Endothelial cell (in vitro differentiated cells): ENCODE measurements at places on chromosomes 7 and 10.

DNA sequence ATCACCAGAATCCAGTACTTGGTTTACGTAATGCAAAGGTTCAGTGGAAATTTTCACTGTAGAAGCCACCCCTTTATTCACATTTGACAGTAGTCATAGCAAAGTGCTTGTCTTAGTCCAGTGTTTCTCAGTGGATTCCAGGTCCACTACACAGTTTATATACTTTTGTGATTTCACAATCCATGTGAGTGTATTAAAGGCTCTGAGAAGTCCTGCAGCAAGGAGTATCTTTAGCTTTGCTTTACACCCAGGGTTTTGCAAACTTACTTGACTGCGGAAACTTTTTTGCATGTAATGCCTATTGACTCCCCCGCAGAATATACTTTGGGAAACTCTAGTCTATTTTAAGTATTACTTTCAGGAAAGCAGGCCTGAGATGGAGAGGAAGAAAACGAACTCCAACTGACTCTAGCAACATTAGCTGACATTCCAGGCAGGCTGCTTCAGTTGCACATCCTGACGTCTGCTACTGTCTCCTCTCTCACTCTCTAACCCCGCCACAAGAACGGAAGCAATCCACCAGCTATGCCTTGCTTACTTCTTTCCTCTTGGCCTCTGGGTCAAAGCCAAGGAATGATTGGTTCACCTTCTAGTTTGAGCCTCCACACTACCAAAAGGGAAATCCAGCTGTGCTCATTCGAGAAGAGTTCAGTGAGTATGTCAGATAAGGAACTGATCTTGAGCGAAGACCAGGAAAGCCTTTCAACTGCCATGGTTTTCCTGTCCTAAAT is 6.2 kb downstream of the PLXNA4 start:
- no peak for DNase-seq

DNA sequence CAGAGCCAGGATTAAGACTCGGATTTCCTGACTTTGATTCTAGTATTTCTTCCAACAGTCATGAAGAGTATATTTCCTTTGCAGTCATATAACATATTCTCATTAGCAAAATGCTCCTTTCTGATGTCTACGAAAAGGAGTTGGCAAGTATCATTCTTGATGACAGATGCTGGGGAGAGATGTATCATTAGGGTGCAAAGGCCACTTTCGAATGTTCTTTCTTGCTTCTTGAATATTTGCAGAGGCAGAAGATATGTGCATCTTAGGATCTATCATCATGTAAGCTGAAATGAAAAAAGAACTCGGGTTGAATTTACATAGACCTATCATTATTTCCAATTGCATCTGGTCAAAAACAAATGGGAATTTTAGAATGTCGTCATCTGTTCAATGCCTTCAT is 294.4 kb downstream of the BAMBI start:
- DNase-seq: no peak

DNA sequence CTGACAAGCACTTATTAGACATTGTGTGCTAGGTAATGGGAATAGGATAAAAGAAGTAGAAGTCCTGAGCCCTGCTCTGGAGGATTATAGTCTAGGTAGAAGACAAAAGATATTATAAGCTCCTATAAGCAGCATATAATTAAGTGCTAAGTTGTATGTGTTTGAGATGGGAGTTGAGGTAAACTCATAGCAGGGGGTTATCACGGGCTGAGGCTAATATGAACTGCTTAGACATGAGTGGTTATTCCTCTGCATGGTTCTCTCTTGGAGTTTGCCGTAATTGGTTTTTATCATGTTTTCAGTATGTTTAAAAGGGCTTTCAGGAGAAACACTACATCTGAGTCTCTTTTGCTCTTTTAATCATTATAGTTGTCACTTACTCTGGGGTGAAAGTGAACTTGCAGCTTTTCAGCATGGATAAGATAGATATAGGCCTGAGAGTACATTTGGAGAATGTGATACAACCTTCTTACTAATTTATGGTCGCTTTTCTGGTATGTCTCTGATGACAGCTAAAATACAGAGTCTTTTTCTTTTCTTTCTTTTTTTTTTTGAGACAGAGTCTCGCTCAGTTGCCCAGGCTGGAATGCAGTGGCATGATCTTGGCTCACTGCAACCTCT is 39.0 kb downstream of the SMNDC1 start:
- no peak for DNase-seq

DNA sequence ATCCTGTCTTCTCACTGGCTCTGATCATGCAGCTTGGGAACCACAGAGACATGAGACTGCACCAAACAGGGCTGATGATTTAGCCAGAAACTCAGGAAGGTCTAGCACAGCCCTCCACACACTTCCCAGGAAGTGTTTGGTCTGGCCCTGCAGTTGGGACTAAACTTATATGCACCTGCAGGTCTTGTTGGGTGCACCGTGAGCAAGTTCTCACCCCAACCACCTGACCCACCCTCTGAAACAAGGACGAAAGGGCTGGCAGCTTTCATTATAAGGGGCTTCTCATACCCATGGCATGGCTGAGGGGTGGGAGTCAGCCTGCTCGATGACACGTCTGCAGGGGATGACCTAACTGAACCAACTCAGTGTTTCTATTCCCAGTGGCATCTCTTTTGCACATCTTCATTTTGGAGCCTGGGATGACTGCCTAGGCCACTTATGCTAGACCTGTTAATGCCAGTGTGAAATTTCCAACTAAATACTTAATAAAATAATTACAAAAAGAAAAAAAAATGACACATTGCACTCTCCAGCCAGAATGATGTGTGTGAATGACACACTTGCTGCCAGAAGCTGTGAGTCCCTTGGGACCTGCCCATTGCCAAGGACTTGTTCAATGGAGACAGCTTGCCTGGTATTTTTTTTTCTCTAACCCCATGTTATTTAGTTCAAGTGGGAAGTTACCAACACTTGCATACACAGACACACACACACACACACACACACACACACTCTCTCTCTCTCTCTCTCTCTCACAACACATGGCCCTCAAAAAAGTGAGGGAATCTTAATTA is 102.6 kb downstream of the NEURL1 start:
- DNase-seq: no peak

DNA sequence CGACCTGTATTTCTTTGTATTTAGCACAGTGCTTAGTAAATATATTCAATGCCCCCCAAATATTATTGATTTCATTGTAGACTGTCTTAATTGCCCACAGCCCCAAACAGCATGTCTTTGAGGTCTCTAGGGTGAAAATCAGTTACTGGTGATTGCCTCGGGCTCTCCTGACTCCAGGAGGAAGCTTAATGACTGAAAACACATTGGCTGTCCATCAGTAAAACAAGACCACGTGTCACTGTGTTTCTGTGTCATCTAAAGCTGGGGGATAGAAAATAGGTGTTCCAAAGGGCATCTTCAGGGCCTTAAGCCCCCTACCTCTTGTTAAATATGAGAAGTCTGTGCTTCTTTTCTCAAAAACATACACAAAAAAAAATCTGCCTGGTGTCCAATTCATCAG is 67.9 kb downstream of the CACNA2D1 start:
- DNase-seq: no peak

DNA sequence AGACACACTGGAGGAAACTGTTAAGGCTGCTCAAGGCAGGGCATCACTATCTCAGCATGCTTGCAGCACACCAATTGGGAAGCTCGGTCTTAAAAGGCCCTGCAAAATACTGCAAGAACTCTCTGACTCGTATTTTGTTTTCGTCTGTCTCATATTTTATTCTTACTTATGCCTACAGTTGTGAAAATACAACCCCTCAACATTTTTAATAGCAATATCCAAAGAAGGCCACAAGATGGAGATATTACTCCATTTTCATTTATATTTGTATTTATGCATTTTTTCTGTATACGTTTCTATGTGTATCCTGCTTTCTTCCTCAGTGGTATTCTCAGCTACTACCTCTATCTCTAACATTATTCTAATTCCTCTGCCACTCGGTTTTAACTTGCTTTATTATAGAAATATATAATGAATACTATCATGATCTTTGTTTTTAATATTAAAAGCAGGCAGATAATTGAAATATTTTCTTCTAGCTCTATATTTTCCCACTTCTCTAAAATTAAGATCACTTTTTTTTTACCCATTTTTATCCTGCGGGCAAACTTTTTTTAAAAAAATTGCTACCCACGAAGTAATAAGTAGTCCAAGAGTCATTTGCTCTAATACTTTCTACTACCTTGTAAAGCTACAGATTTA is 10.0 kb downstream of the DNAJC1 start:
- DNase-seq: no peak

DNA sequence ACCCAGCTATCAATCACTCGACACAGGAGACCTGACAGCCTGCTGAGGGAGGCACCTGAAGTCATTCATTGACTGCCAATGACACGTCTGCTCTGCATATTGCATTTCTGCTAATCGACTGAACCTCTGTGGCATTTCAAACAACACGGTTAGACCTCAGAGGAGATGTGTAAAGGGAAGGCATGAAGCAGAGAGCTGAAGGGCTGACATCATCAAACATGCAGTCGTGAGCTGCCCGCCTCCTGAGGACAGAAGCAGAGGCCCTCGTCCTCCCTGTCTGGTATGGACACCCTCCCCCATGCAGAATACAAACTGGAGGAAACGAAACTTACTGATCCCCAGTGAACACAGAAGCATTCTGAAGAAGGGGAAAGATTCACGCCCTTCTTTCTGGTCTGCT is 462.6 kb upstream of the MGMT start:
- DNase-seq: no peak

DNA sequence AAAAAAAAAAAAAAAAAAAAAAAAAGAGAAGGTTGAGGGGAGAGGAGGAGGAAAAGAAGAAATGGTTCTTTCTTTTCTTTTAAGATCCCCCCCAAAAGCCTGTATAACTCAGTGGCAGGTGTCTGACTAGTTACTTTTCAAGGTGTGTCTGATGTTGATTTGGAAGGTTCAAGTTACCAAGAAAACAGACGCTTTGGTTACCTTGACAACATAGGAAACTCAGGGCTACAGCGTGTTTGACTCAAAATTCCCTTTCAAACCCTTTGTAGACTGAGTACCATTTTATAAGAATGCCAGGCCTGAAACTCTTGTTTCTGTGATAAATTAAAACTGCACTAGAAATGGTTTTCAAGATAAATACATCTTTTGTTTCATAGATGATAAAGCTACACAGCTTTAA is 286.8 kb downstream of the SKIDA1 start:
- DNase-seq: no peak

GRCh38 chr7:30226614-30227268 is 57.7 kb upstream of the ZNRF2 start:
- DNase-seq: peak; percentile 47

- no peak for DNase-seq
Measured at GRCh38 chr7:30303312-30304039, 19.1 kb downstream of the ZNRF2 start.
